ENCODE measurements at places on chromosomes 1 and 21.

DNA sequence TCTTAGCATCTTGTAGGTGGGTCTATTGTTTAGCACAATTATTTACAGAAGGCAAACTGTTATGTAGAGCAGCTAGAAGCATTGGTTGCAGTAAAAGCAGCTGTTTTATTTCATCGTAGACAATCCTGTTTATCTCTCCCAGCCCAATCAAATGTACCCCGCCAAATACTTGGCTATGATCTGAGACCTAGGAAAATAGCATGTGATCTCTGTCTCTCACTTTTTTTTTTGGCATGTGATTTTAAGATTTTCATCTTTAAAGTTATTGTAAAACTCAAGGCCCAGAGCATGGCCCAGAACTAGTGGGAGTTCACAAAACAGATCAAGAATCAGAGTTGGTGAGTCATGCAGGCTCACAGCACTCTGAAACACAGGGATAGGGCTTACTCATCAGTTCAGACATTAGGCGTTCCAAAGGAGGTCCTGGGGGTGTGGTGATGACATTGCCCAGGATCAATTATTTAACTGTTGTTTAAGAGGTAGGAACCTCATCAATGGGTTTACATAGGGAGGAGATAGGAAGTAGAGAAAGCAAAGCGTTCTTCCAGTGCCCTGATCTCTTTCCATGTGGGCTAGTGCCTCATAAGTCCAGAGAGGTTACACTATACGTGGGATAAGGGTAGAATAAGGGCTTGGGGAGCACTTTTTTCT, 40.2 kb downstream of the TBX19 start:
- no peak for DNase-seq

DNA sequence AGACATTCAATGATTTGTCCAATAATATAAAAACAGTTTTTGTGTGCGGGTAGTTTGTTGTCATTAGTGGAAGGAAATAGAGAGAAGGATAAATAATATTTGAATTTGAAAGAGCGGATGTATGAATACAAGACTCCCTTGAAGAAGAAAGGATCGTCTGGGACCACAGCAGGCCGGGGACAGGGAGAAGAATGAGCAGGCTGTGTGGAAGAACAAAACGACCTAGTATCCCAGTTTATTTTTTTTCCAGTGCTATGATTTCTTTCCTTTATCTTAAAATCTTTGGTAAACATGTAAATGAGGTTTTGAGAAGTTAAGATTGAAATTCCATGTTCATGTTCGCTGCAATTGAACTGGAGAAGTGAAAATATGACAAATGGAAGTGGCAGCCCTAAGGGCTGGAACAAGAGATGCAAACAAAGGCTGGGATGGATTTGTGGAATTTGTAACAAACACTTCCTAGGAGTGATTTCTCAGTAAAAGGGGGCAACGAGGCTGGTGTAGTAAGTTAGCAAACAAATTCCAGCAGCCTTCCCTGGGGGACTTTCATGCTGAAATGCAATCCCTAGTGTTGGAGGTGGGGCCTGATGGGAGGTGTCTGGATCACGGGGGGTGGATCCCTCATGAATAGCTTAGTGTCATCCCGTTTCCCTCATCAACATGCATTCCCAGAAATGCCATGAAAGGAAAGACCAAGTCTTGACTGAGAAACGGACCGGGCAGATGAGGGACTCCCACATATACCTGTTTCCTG, 10.2 kb upstream of the IFI16 start:
- no peak for DNase-seq

GRCh38 chr1:208233546-208233945, 10.6 kb downstream of the PLXNA2 start:
- peak; percentile 92 for DNase-seq

DNA sequence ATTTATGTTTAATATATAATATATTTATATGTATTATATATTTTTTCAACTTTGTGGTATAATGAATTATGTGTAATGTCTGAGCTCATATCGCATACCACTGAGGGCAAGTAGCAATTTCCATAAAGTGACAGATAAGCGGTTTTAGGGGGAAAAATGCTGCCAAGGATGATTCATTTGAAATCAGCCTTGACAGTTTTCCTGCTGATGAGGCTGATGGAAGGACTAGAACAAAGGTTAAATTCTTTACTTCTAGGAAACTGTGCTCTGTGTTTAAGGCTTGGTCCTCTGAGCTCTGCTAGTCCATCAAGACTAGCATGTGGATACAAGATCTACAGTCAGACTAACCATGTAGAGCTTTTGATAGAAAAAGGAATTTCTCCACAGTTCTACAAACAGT, 19.3 kb upstream of the DDAH1 start:
- no peak for DNase-seq

GRCh38 chr21:33731447-33731846, 89.1 kb downstream of the ITSN1 start:
- no peak for DNase-seq

DNA sequence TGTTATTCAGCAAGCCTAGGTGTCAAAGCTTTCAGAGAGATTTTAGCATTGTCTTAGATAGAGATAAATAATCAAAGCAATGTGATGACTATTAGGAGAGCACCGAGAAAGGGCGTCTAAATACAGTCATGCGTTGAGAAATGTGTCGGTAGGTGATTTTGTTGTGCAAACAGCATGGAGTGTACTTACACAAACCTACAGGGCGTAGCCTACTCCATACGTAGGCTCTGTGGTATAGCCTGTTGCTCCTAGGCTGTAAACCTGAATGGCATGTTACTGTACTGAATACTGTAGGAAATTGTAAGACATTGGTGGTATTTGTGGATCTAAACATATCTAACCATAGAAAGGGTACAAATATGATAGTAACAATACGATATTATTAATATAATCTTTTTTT, 31.8 kb downstream of the KIF1B start:
- DNase-seq, result no peak

DNA sequence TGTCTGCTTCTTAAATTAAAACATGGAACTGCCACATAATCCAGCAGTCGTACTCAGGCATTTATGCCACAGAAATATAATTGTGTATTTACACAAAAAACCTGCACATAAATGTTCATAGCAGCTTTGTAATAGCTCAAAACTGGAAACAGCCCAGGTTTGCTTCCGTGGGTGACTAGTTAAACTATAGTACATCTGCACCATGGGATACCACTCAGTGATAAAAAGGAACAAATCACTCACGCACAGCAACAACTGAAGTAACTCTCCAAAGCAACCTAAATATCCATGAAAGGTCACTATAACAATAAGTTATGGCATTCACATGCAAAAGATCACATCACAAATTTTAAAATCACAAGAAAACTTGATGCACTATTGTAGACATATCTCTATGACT, 64.4 kb downstream of the KCNT2 start:
- peak; percentile 12 for DNase-seq

Measured in NCI-H2081 treated with DMSO at 0.1 percent for 48 hours (cell line).